ENCODE measurements at places on chromosomes 12 and 14.

GRCh38 chr14:34943506-34943905 is 39.3 kb upstream of the SRP54 start:
- DNase-seq: no peak

- peak; percentile 65 for DNase-seq
These were observed 100.4 kb downstream of the IRF2BPL start for GRCh38 chr14:76927971-76928700.

DNA sequence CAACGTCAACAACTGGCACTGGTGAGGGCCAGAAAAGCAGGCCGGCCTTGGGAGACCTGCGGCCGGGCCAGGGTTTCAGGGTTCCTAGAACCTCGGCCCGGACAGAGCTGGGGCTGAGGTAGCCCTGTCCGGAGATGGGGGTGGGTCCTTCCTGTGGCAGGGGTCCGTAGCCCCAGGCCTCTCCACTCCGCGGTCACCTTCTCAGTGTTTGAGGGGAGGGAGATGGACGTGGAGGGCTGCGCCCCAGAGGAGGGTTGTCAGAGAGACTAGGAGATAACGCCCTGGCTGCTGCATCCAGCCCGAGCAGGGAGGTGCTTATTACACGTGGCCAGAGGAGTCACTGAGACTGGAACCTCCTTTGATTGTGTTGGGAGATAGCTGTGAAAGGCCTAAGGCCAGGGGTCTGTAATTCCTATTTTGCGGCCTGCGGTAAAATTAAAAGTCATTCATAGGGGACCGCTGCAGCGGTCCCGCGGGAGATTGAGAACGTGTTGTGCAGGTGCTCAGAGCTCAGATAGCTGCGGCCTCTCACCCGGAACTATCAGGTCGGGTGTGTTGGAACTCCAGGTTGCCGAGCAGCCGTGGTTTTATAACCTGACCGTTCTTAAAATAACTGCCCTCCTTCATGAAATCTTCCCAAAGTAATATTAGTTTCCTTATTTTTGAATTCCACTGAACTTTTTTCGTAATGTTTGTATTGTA is 507 bp downstream of the AHSA1 start:
- no peak for DNase-seq

DNA sequence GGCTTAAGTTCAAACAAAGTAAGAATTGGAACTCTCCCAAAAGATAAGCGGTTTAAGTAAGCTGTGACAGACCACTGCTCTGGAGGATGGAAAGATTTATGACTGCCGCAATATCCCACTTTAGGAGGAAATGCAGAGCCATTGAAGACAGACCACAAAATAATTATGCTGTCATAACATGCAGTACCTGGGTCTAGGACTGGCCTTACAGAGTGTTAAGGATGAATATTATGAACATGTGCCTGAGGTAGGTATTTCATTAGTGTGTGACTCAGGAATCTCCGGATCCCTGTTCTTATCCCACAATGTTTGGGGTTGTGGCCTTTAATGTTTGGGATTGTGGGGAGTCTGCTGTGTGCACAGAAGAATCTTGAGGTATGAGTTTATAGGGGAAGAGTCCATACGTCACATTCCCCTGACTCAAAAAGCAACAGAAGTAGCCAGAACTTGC is 114.9 kb downstream of the SAMD4A start:
- DNase-seq: no peak

DNA sequence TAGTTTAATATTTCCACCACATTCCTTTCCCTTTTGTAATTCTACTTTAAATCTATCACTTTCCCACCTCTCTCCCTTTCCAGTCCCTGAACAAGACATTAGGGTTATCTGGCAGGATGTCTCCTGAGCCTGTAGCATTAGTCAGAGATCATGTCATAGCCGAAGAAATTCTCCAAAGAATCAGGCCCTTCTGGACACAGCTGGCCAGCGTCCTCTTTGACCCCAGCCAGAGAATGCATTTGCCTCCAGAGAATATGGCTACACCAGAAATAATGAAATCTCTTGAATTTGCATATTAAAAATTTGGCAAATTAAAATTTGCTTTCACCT is 56.7 kb downstream of the NTF3 start:
- DNase-seq: no peak

- no peak for DNase-seq
These were observed 140.0 kb upstream of the FKBP4 start for GRCh38 chr12:2654741-2655140.

- DNase-seq: no peak
These were observed 39.6 kb downstream of the BICD1 start for GRCh38 chr12:32146074-32146873.

DNA sequence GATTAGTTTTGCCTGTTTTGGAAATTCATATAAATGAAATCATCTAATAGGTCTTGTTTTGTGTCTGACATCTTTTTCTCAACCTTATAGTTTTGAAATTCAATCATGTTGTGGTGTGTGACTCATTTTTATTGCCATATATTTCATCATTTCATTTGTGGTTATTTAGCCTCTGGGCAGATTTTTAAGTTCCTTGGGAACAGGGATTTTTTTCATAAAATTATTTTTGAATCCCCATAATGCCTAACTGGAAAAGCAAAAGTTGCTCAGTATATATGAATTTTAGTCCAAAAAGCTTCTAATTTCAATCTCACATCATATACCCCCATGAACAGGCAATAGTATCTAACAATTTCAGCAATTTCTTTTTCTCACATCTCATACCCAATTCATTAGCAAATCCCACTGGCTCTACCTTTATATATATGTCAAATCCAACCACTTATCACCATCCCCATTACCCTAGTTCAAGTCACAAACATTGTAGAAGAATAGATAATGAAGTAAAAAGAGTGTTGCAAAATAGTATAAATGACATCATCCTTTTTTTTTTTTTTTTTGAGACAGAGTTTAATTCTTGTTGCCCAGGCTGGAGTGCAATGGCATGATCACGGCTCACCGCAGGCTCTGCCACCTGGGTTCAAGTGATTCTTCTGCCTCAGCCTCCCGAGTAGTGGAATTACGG is 2.6 kb upstream of the OR6J1 start:
- no peak for DNase-seq

DNA sequence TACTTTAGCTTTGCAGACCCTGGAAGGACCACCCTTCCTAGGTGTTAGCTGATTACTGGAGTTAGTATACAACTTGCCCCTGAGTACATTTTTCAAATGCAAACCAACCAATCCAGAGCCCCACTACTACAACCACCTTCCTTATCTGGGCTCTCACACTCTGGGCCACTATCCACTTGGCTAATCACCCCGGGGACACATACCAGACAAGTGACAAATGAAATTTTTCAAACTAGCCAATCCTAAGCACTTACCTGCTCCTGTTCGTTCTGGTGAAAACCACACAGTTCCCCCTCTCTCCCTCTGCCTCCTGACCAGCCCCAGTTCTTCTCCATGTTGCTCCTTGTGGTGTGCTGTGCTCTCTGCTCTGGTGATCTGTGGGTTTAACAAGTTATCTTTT is 140.4 kb downstream of the CNTN1 start:
- DNase-seq: no peak

DNA sequence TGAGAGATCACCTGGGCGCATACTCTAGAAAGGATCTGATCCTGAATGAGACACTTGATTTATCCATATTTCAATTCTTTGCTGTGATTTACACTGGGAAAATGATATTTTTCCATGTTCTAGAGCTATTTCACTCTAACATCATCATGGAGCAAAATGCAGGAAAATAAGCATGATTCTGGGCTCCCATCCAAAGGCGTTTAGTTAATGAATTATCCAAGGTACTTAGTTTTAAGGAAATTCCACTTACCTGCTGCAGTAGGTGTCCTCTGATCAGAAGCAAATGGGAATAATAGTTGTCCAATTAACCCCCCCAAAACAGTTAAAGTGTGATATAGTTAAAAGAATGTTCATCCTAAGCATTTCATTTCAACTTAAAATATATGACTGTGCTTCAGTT is 204.5 kb upstream of the PRKD1 start:
- no peak for DNase-seq

DNA sequence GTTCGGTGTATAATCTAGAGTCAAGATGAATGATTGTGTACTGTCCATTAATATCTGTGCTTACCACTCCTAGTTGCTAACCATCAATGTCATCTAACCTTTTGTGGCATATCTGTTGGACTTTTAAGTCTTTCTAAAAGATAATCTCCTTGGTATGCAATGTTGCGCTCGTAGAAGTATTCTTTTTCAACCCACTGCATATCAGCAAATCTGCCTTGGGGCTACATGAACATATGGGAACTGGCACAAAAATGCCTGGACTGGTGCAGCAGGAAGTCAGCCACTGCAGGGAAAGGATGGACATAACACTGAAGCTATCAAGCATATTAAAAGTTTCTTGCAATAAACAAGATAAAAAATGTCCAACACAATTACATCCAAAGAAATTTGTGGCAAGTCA is 124.3 kb upstream of the SLC38A4 start:
- DNase-seq: no peak

DNA sequence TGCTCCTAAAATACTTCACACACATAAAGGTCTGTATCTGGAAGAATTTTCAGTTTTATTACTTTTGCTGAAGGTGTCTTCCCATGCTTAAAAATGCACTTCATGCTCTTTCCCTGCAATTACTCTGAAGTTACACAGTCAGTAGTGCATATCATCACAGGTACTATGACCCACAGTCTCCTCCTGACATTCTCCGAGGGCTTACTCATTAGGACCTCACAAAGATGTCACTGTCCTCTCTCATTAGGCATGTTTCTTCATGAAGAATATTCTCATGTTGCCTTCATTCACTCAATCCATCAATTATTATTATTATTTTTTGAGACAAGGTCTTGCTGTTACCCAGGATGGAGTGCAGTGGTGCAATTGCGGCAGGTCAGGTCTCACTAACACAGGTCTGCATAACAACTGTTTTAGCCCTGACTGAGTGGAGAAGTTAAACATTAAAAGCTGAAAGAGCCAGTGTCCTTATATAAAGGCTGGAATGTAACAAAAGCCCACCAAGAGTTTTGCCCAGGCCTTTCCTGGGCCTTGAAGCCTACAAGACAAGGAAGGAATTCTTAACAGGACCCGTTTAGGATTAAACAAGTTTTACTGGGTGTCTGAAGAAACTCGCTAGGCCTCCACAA is 119.5 kb upstream of the WSCD2 start:
- no peak for DNase-seq

DNA sequence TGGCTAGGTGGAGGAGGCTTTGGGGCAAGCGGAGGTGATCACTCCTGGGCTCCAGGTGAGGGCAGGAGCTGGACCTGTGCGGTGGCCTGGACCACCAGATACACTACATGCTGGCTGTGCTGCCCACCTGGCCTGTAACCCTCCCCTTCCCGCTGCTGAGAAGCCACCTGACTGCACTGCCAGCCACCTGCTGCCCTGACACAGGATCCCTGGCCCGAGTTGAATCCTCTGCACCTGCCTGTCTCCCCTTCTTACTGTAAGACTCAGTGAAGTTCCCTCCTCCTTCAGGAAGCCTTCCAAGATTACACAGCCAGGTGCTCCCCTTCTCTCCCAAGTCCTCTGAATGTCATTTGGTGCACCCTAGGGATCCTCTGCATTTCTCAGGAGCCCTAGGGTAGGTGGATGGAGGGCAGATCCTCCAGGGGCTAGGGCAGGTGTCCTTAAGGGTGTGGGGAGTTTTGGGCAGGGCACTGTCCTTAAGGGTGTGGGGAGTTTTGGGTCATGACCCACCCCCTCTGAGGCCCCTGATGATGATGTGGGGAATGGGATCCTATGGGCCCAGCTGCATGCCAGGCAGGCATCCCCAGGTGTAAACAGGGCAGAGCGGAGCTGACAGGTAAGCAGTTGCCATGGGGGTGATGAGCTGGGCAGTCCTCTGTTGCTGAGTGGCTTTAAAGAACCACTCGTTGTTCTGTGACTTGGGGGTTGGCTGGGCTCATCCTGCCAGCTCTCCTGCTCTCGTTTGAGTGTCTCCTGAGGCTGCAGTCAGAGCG is 6.7 kb upstream of the MTA1 start:
- no peak for DNase-seq

DNA sequence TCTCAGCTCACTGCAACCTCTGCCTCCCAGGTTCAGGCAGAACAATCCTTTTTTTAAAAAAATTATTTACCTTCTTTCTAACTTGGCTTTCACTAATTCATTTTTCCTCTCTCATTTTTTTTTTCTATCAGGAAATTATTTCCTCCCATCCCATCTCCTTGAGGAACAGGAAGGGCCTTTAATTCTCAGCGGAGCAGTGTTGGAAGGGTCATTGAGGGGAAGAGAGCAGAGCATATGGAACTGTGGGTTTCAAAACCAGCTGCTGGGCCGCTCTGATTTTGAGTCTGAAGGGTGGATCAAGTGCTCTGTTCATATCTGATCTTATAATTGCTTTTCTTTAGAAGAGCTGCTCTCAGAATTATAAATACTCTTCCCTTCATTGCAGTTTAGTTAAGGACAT is 29.0 kb downstream of the NUBPL start:
- no peak for DNase-seq

GRCh38 chr12:32533971-32534590 is 134.7 kb downstream of the FGD4 start:
- DNase-seq: peak; percentile 50

Measured in ovary (tissue), 10 donors.